Activated T-cell treated with anti-CD3 and anti-CD28 coated beads, Interleukin-2, amount 50 U/mL, for 72 hours (primary cell): ENCODE measurements at places on chromosomes 3 and 15. TPM values are rescaled to one million over a fixed set of nuclear protein-coding genes. Genes with fewer than 3 reads are reported as not detected.

DNA sequence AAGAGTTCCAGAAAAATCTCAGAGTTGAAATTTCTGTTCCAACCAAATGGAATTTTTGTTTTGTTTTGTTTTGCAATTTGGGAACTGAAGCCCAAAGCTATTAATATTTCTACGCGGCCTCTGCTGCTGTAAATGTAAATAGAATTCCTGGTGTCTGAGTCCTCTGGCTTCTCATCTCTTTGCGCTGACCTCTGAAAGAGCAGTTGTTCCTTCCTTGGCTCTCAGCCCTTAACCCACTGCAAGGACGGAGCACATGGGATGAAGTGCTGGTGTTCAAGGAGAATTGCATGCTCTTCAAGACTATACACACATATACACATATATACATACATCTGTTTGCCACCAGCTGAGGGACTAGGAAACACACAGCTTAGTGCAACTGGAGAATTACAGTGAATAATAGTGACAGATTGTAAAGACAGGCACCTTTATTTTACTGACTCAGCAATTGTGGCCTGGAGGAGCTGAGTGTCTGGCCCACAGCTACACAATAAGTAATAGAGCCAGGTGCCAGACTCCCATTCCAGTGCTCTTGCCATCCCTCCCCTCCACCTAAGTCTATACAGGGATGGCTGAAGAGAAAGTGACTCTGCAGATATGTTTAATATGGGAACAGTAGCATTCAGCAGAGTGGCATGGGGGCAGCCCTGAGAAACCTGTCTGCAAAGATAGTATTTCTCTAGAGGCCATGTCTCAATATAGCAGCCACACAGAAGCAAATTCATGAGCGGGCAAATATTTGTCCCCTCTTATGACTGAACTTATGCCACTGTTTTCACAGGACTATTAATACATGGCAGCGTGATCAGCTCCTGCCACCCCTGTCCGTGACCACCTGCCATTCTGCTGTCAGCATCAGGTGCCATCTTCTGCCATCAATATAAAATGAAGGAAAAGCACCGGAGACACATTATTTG, 42.3 kb downstream of the NEK10 start:
- H3K4me1 ChIP-seq, result no peaks in the 10 kb centered on the region
- no peak overlapping the region for H3K27ac ChIP-seq
- no peaks in the 10 kb centered on the region for H3K27me3 ChIP-seq
- H3K36me3 ChIP-seq, result peaks cover 3% of the 10 kb centered on the region
- no peak overlapping the region for H3K4me3 ChIP-seq

- DNase-seq, result no peak
- H3K27ac ChIP-seq, result no peak overlapping the region
- H3K4me1 ChIP-seq, result peaks cover 5% of the 10 kb centered on the region
- H3K27me3 ChIP-seq, result no peaks in the 10 kb centered on the region
- H3K36me3 ChIP-seq, result peaks cover 11% of the 10 kb centered on the region
Observed at GRCh38 chr3:182957676-182958266, 22.6 kb downstream of the DCUN1D1 start.

DNA sequence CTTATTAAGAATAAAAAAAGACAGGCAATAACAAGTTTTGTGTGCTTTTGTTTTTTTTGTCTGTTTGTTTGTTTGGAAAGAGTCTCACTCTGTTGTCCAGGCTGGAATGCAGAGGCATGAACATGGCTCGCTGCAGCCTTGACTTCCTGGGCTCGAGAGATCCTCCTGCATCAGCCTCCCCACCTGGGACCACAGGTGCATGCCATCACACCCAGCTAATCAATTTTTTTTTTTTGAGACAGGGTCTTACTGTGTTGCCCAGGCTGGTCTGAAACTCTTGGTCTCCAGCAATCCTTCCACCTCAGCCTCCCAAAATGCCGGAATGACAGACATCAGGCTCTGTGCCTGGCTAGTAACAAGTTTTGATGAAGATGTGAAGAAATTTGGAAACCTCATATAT, 73.1 kb upstream of the GCNT3 start:
- no peaks in the 10 kb centered on the region for H3K36me3 ChIP-seq
- H3K27me3 ChIP-seq, result peaks cover 7% of the 10 kb centered on the region

DNA sequence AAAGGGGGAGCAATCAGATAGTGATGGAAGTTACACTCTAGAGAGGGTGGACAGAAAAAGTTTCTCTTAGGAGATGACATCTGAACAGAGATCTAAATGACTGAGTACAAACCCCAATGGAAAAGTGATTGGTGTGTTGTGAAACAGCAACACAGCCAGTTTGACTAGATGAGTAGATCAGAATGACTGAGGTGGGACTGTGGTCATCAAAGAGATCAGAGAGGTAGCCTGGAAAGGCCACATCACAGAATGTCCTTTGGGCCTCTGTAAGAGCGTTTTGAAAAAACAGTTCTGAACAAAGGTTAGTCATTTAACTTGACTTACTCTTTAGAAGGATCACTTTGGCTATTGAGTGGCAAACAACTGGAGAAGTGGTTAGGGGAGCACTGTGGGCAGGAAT, 10.6 kb downstream of the LRRC58 start:
- peak overlapping the region; percentile 2 for H3K4me3 ChIP-seq
- no peaks in the 10 kb centered on the region for H3K27me3 ChIP-seq
- H3K4me1 ChIP-seq, result peaks cover 29% of the 10 kb centered on the region
- DNase-seq, result peak; percentile 50

GRCh38 chr15:49200347-49200746, 30.3 kb downstream of the GALK2 start:
- DNase-seq, result no peak
- no peaks in the 10 kb centered on the region for H3K4me1 ChIP-seq
- no peak overlapping the region for H3K4me3 ChIP-seq

DNA sequence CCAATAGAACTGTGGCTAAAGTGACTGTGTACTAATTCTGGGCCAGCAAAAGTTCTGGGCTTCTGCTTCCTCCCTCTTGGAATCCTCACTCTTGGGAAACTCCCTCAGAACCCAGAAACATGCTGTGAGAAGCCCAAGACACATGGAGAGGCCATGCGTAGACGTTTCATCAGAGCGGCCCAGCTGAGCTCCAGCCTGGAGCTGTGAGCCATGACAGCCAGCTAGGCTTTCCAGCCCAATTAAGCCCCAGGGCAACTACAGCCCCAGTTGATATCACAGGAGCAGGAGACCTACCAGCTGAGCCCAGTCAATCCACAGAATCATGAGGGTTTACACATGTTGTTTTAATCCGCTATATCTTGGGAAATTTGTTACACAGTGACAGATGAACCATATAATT, 43.6 kb upstream of the CNOT10 start:
- H3K27ac ChIP-seq, result no peak overlapping the region
- no peak overlapping the region for H3K4me3 ChIP-seq
- no peak for DNase-seq
- no peaks in the 10 kb centered on the region for H3K36me3 ChIP-seq
- H3K4me1 ChIP-seq, result no peaks in the 10 kb centered on the region
- peaks cover 15% of the 10 kb centered on the region for H3K27me3 ChIP-seq

DNA sequence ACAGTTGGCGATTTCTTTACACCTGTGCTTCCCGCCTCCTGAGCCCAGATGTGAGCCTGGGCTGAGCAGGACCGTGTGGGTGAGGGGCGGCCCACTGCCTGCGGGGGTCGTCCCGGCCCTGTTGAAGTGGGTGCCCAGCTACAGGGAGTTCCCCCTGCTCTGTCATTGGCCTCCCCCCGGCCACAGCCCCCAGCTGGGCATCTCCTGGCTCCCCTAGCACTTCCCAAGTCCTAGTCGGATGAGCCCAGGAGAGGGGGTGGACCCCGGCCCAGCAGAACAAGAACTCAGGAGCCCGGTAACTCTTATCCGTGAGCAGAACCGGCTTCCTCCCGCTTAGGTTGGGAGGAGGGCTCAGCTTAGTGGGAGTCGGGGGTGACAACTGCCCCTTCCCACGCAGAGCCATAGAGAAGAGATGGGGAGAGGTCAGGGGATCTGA, 757 bp downstream of the PAQR5 start:
- no peak for DNase-seq
- H3K4me3 ChIP-seq, result peak overlapping the region; percentile 59
- H3K36me3 ChIP-seq, result no peaks in the 10 kb centered on the region
- no peak overlapping the region for H3K27ac ChIP-seq
- H3K27me3 ChIP-seq, result peaks cover 65% of the 10 kb centered on the region
- H3K4me1 ChIP-seq, result no peaks in the 10 kb centered on the region

DNA sequence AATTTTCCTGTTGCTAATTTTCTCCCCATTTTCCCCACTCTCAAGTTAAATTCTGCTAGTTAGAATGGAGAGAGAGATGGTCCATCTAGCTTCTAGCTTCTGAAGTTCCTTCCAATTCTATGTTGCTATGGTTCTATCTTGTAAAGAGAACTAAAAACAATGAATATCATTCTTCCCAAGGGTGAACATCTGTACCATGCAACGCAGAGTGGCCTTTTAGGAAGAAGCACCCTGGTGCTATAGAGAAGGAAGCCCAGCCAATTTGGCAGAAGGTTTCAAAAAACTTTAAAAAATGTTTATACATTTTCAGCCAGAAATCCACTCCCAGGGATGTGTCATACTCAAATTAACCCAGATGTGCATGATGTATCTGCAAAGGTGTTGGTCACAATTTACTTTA, 149.1 kb downstream of the SEMA6D start:
- no peaks in the 10 kb centered on the region for H3K27me3 ChIP-seq
- no peak overlapping the region for H3K27ac ChIP-seq
- no peak overlapping the region for H3K4me3 ChIP-seq
- no peaks in the 10 kb centered on the region for H3K4me1 ChIP-seq

DNA sequence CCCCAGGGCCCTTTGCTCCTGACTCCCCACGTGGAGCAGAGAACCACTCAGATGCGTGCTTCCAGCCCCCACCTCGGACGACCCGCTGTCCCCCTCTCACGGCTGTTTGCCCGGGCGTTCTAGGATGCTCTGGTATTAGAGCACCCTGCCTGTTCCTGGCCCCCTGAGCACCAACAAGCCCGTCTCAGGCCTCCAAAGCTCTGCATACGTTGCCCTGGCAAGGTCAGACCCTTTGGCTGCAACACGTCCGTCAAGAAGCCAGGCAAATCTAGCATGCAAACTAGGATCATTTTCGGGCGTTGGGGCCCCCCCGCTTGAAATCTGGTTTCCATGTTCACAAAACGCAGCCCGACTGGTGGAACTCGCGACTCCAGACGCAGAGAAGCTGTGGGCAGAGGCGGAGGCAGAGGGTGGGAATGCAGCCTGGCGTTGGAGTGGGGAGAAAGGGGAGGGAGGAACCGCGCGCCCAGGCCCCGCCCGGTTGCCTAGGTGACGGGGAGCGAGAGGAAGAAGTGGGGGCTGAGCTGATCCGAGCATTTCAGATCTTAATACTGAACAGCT, 86.2 kb upstream of the PIAS1 start:
- peaks cover 14% of the 10 kb centered on the region for H3K4me1 ChIP-seq
- H3K27me3 ChIP-seq, result peaks cover 42% of the 10 kb centered on the region
- H3K4me3 ChIP-seq, result peak overlapping the region; percentile 39
- no peak overlapping the region for H3K27ac ChIP-seq
- DNase-seq, result no peak

DNA sequence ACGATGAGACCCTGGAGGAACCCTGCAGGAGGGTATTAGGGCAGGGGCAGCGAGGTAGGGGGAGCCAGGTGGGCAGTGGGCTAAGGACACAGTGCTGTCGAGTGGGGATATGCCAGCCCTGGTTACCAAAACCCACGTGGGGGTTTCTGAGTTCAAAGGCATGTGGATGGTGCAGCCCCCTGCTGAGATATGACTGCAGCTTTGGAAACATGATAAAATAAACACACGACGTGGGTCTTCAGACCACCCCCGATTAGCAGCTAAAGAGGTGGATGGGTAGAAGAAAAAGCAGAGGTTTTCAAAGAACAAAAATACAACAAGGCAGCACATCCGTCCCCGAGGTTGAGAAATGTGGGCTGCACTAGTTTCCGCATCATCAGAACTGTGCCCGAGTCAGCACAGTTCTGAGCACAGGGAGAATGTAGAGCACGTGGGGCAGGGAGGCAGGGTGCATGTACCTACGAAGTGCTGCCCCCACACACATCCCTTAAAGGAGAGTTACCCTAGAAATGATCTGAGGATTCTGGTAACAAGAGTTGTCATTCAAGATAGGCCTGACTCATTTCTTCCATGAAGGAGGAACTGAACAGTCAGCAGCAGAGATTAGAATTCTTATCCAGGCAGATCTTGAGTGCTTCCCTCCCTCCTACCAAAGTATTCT, 121.3 kb downstream of the RPLP1 start:
- peak; percentile 62 for DNase-seq
- H3K36me3 ChIP-seq, result no peaks in the 10 kb centered on the region
- H3K27me3 ChIP-seq, result peaks cover 8% of the 10 kb centered on the region
- peaks cover 33% of the 10 kb centered on the region for H3K4me1 ChIP-seq
- H3K27ac ChIP-seq, result peak overlapping the region; percentile 51

GRCh38 chr3:52046186-52046901, 10.0 kb downstream of the DUSP7 start:
- peak overlapping the region; percentile 3 for H3K27ac ChIP-seq
- no peak for DNase-seq
- H3K36me3 ChIP-seq, result no peaks in the 10 kb centered on the region
- H3K4me3 ChIP-seq, result no peak overlapping the region
- H3K27me3 ChIP-seq, result no peaks in the 10 kb centered on the region

DNA sequence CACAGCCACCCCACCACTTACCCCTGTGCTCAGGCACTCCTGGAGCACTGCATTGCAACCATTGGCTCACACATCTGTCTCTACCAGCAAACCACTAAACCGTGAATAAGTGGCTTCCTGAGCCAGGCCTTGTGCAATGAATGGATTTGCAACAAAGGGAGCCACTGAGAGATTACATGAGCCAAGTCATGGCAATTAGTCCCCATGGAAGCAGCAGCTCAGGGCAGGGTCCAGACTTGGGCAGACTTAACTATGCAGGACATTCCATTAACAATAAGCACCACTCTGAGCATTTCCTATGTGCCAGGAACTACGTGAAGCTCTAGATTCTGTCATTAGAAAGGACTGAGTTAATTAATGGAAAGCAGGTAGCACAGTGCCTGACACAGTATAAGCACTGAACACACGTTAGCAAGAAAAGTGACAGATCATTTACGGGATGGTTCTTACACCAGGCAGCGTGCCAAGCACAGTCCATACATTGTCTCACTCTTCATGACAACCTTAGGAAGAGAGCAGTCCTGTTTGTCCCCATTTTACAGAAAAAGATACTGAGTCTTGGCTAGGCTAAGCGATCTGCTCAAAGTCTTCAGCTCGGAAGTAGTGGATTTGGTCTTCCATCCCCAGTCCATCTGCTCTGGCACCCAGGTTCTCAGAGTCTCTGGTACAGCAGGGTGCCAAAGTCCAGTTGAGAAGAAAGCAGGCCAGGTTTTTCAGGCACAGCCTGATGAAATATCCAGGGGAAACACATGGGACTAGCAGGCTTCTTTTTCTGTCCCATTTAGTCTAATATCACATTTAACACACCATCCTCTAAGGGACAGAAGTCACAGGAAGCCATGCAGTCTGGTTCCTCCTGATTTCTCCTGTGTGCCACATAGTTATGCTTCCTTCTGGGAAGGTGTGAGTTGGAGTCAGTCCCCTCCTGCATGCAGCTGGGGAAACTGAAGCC, 44.1 kb downstream of the LIPC start:
- H3K27me3 ChIP-seq, result no peaks in the 10 kb centered on the region
- no peak overlapping the region for H3K27ac ChIP-seq
- H3K36me3 ChIP-seq, result no peaks in the 10 kb centered on the region

- no peak overlapping the region for H3K4me3 ChIP-seq
- no peak overlapping the region for H3K27ac ChIP-seq
- no peaks in the 10 kb centered on the region for H3K4me1 ChIP-seq
- no peak for DNase-seq
- H3K27me3 ChIP-seq, result peaks cover 5% of the 10 kb centered on the region
- no peaks in the 10 kb centered on the region for H3K36me3 ChIP-seq
Observed at GRCh38 chr3:34011171-34012101, 213.0 kb downstream of the PDCD6IP start.

Gene GPR62
- total RNA-seq, result 0.10 TPM

Gene AMIGO3
- 0.72 TPM for total RNA-seq

Gene TRIP4
- 29.7 TPM for total RNA-seq

Gene MAP6D1
- 1.00 TPM for total RNA-seq

Gene RBMS3
- 3.0 TPM for total RNA-seq
